Endothelial cell (in vitro differentiated cells): ENCODE measurements at places on chromosomes 16 and 17.

GRCh38 chr16:51392521-51393187 lies 241.6 kb upstream of the SALL1 start:
- H3K27me3 ChIP-seq = no peaks in the 10 kb centered on the region
- H3K4me3 ChIP-seq = no peak overlapping the region
- H3K4me1 ChIP-seq = peaks cover 8% of the 10 kb centered on the region
- H3K36me3 ChIP-seq = no peaks in the 10 kb centered on the region
- H3K27ac ChIP-seq = no peak overlapping the region
- no peak for DNase-seq

- H3K4me3 ChIP-seq = no peak overlapping the region
- H3K27ac ChIP-seq = no peak overlapping the region
- H3K36me3 ChIP-seq = peaks cover 5% of the 10 kb centered on the region
- peaks cover 4% of the 10 kb centered on the region for H3K27me3 ChIP-seq
- no peaks in the 10 kb centered on the region for H3K4me1 ChIP-seq
- DNase-seq = no peak
Measured at GRCh38 chr17:72422505-72423285, 301.9 kb downstream of the SOX9 start.

DNA sequence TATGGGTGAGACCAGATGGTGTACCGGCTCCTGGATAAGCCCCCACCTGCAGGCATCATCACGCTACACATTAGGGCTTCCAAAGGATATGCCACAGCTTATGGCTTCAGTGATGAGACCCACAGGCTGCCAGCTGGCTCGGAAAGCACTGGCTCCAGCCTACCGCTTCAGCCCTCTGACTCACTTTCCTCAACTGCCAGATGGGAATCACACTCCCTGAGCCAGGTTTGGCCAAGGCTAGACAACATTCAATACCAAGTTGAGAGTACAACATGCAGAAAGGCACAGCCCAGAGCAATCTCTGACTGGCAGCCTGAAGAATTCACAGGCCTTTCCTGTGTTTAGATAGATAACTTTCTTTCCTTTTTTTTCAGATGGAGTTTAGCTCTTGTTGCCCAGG lies 10.3 kb downstream of the CENPV start:
- H3K27ac ChIP-seq = no peak overlapping the region
- no peaks in the 10 kb centered on the region for H3K4me1 ChIP-seq
- H3K4me3 ChIP-seq = no peak overlapping the region

DNA sequence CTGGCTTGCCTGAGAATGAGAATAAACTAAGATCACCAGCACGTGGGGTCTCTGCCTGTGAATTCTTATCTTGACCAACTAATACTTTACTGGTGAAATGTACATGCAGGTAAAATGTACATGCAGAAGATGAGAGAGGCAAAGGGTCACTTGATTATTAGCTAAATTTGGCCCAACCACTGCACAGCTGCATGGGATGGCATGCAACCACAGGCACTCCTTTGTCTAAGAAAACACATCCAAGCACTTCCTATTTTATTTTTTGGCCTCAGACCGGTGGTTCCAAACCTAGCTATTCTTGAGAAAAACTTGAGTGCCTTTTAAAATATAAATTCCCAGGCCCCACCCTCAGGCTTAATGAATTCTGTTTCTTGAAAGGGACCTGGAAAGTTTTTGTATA lies 77.9 kb downstream of the SYCE1L start:
- no peak overlapping the region for H3K4me3 ChIP-seq
- DNase-seq = no peak
- H3K36me3 ChIP-seq = no peaks in the 10 kb centered on the region
- H3K27ac ChIP-seq = no peak overlapping the region
- no peaks in the 10 kb centered on the region for H3K4me1 ChIP-seq
- no peaks in the 10 kb centered on the region for H3K27me3 ChIP-seq
